ENCODE measurements at places on chromosomes 12 and 14.

DNA sequence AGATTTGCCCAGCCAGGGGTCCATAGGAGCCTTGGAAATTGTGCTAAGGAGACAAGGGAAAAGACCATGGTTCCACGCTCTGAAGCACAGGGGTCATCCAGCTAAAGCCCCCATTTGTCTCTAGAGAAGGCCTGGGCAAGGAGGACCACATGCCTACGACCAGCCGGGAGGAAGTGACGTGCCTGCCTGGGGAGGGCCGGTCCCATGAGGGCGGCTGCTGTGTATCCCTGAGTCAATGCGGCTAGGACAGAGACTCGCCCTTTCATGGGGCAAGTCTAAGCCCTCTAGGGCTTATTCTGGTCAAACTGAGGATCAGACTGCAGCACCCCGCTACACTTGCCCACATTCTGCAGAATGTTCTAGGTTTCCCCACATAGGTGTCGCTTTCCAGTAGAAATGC lies 20.6 kb upstream of the RIN3 start:
- DNase-seq: no peak

GRCh38 chr12:79547735-79548609 lies 142.8 kb downstream of the PAWR start:
- no peak for DNase-seq

- DNase-seq: no peak
These were observed 256.9 kb downstream of the SYT1 start for GRCh38 chr12:79121486-79121885.

DNA sequence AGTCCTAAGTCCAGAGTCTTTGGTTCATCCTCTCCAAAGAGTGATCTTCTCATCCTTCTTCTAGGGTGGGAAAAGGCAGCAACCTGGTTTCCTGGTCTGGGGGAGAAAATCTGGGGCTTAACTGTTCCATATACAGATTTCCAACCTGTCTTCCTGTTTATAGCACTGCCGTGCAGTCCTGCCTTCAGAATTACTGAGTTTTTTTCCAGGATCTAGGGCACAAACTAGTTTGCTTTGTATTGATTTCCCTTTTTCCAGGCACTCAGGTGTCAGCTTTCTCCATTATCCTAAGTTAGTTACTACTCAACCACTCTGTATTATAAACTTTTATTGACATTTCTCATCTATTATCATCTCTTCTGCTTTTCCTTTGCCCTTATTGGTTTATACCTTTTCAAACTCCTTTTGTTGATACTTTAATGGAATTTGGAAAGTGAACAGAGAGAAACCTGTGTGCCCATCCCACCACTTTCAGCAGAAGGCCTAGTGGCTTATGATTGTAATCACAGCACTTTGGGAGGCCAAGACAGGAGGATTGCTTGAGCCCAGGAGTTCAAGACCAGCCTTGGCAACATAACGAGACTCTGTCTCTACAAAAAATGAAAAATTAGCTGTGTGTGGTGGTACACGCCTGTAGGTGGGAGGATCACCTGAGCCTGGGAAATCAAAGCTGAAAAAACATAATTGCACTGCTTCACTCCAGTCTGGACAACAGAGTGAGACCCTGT lies 4.1 kb upstream of the LYZ start:
- no peak for DNase-seq

DNA sequence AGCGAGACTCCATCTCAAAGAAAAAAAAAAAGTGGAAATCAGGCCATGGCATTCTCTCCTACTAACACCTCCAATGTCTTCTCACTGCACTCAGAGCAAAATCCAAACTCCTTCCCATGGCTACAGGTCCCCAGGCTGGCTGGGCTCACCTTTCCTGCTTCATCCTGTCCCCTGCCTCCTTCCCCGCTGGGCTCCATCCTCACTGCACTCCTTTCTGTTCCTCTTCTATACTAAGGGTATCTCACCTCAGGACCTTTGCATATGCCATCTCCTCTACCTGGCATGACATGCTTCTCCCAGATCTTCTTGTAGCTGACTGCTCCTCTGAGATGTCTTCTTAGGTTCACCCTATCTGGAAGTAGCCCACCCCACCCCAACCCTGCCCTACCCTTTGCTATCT lies 111.1 kb downstream of the DPF3 start:
- DNase-seq: no peak

GRCh38 chr14:92154283-92154942 lies 32.6 kb downstream of the CPSF2 start:
- DNase-seq: no peak

- DNase-seq: no peak
These were observed 23.0 kb upstream of the SERPINA4 start for GRCh38 chr14:94538070-94538740.

DNA sequence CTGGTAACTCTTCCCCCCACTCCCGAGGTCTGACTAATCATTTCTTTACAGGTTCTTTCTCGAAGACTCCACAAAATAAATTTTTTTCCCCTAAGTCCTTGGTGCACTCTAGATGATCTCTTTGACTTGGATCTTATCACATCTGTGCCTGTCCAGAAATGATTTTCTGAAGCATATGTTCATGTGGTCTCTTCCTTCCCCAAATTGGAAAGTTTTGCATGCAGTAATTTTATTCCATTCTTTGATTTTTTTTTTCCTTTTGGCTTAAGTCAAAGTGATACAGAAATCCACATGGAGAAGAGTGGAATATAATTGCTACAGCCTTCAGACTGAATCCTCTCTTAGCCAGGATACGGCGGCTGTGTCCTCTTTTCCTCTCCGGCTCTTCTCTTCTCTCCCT lies 213.3 kb downstream of the BMP4 start:
- DNase-seq: no peak

- DNase-seq: no peak
These were observed 319.9 kb downstream of the KCNC2 start for GRCh38 chr12:74889563-74890236.

DNA sequence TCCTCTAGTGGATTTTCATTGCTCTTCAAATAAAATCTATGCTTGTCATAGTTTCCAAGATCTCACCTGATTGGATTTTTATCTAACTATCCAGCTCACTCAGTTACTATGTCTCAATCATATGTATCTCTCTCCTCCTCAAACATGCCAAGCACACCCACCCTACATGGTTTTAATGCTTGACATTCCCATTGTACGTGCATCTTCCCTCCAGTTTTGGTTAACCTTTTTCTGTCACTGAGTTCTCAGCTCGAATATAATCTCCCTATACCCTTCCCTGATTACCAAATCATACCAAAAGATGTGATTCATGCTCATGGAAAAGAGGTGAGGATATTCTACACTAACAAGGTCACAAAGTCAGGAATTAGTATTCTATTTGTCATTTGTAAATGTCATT lies 12.0 kb upstream of the PTPRQ start:
- no peak for DNase-seq

- DNase-seq: no peak
These were observed 44.7 kb upstream of the ATP23 start for GRCh38 chr12:57896434-57897201.

- no peak for DNase-seq
These were observed 9.5 kb downstream of the DCN start for GRCh38 chr12:91173124-91173523.

DNA sequence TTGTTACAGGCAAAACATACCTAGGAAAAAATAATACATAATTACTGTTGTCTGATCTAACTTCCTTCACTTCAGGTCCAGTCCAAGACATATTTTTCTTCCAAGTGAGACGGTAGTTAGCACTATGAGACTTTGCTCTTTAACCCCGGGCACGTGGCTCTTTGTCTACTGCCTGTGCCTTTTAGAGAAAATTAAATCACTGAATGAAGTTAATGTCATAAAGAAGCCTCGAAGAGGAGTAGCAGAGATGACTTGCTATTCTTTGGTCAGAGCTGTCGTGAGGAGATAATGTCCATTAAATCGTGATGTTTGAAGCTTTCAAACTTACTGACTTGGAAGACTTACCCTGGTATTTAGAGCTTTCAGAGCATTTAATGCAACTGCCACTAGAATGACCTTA lies 8.7 kb downstream of the TESPA1 start:
- DNase-seq: no peak

GRCh38 chr12:65695113-65695865 lies 129.0 kb upstream of the HMGA2 start:
- DNase-seq: no peak

GRCh38 chr12:1812650-1813302 lies 7.6 kb upstream of the LRTM2 start:
- no peak for DNase-seq

DNA sequence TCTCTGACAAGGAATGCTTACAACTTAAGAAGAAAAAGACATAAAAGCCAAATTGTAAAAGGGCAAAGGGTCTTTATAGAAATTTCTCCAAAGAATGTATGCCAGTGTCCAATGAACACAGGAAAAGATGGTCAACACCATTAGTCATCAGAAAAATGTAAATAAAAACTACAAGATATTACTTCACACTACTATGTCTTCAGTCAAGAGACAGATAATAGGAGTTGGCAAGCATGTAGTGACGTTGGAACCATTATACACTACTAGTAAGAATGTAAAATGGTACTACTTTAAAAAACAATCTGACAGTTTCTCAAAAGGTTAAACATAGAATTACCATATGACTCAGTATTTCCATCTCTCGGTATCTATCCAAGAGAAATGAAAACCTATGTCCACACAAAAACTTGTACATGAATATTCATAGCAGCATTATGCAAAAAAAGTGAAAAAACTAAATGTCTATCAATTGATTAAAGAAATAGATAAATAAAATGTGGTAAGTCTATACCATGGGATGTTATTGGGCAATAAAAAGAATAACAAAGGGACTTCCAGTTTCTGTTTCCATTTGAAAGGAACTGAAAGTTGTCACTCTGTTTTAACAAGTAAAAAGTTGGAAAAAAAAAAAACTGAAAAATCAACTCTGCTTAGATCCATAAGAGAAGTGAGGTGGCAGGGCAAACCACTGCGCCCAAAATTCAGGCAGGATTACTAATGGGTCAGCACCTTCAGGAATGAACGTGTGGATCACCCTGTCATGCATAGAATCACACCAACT lies 69.8 kb downstream of the ALG10B start:
- DNase-seq: no peak

DNA sequence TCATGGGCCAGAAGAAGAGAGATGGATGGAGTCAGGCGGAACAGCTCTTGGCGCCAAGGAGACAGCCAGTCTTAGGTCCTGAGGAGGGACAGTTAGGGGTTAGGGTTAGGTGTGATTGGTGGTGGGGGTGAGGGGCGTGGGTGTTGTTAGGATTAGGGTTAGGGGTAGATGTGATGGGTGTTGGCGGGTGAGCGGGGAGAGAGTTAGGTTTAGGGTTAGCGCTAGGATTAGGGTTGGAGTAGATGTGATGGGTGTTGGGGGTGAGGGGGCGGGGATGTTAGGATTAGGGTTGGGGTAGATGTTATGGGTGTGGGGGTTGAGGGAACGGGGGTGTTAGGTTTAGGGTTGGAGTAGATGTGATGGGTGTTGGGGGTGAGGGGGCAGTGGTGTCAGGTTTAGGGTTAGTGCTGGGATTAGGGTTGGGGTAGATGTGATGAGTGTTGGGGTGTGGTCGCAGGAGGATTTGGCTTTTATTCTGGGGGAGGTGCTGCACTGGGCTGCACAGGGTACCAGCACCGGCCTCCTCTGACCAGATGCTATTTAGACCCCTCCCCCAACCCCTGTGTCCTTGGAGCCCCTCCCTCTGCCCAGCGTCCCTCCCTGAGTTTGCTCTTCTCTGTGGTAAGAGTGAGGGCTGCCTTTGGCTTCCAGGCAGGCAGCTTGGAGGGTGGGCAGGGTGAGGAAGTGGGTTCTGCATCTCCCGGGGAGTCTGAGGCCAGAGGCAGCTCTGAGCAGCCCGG lies 35.6 kb upstream of the FBRSL1 start:
- no peak for DNase-seq

GRCh38 chr12:52097045-52097666 lies 17.7 kb downstream of the SMIM41 start:
- DNase-seq: no peak

DNA sequence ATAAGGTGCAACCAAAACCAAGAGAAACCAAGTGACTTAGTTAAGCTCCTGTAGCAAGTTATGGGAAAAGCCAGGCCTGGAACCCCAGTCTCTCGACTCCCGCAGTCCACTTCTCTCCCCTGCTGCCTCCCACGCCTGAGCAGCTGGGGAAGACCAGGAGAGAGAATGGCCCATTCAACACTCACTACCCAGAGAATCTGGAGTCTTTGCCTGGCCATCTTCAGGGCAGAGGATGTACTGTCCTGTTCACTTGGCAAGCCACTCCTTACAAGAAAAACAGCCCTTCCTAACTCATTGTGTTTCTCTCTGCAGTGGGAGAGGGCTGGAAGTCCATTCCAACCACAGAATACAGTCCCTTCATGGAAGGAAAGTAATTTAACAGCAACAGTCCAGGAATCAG lies 1.8 kb downstream of the PITPNM2 start:
- DNase-seq: no peak

DNA sequence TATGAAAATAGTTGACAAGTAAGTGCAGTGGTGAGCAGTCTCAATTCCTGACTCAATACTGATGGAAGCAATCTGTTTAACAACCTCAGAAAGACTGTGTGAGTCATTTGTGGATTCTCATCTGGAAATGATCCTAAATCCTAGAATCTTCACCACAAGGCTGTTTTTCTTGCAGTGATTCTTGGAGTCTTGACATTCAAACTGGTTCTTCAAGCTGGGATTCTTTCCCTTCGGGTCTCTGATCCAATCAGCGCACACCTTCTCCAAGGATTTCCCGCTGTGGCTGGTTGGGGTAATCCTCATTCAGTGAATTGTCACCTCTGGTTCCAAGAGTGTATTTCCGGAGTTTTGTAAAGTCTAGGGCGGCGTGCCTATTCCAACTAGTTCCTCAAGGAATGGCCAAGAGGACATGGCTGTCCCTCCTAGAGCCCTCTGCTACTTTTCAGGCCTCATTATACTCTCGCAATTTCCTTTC lies 37.7 kb upstream of the FOXJ2 start:
- no peak for DNase-seq

DNA sequence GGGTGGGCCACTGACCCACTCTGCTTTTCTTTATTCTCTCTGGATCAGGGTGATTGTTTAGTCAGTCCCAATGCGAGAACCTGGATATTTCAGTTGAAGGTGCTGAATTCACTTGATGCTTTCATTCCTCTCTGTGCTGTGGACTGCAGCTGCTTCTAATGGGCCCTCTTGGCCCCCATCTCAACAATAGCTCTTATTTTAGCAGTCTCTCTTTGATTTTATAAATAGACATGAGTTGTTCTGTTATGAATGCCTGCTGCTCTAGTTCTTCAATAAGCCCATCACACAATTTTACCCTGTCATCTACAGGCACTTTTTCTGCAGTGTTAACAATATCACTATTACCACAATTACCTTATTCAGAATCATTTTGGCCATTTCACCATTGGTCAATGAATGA lies 54.1 kb upstream of the YARS2 start:
- DNase-seq: no peak

DNA sequence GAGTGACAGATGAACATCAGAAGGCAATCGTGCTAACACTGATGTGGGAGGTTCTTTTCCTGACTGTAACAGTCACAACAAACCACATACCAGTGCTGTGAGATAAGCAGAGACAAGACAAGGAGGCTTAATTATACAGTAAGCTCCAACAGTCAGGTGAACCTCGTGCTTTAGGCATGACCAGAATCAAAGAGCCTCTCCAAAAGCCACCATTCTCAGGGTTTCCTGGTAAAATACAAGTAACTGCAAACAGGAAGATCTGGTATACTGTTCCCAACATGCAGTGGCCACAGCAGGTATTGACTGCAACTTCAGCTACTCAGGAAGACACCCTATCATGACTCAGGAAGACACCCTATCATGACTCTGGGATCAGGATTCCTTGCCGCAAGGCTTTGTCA lies 47.3 kb upstream of the GTF2A1 start:
- DNase-seq: no peak
